ENCODE measurements at places on chromosomes 7 and 10.

- no peak for DNase-seq
These were observed 94.5 kb downstream of the OR13A1 start for GRCh38 chr10:45220931-45221330.

DNA sequence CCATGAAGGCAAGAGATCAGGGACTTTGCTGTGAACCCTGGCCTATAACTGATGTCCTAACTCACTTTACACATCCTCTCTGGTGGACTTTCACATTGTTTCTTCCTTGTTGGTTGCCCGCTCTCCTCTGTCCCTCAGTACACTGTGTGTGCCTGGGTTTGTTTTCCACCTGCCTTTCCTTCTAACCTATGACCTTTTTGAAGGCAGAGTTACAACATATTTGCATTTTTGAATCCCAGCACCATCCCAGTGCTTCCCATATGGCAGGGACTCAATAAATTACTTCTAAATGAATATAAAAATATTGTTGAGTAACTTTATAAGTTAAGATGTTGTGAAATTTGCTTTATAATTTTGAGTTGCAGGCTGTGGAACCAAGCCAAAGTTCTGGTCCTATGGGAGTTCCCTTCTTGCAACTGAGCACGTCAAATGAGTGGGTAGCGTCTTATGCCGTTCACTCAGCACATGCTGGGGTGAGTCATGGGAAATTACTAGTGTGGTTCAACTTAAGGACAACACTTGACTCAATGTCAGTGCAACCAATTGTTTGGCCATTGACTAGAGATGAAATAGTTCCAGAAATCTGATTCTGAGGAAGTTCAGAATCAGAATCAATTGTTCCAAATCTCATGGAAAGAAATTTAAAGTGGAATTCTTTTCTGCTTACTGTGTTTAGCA is 250.9 kb downstream of the TWIST1 start:
- peak; percentile 91 for DNase-seq

- peak; percentile 27 for DNase-seq
These were observed 2.2 kb downstream of the TRIM56 start for GRCh38 chr7:101087334-101088068.

DNA sequence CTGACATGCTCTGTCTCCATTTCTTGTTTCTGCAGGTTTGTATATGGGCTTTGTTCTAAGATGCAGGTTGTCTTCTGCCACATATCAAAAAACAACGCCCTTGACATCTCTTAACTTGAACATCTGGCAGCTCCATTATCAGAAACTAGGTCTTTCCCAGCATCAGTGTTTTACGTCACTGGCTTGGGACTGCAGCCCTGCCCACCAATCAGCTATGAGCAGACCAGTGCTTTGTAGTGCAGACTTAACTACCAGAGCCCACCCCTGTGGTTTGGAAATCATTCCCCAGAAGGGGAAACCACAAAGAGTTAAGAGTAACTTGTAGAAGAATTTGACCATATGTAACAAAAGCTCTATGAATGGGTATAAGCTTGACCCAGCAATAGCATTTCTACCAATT is 132.4 kb downstream of the SEPTIN14 start:
- no peak for DNase-seq

DNA sequence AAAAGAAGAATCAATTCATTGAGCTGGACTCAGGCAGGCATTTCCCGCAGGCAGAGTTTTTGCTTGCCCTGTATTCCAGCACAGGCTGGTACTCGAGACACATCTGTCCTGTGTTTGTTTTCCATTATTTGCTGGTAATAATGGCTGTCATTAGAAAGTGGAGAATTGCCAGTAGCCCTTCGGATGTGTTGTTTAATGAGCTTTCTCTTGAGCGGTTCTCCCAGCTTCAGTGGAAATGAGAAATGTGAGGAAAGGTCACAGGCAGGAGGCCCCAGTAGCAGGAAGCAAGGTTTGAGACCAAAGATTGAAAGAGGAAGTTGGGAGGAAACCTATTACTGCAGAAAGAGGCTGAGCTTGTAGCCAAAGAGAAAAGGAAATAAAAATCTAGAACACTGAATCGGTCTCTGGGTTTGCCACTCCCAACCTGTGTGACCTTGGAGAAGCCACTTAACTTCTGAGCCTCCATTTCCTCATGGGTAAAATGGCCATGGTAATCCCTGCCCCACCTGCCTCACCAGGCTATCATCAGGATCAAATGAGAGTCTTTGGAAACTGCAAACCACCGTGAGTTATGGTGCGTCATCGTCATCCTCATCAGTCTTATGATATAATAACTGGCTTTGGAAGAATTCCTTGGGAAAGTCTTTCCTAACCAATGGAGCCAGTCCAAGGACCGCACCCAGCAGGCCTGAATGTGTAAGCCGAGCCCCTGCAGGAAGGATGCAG is 67.7 kb downstream of the TACR2 start:
- peak; percentile 85 for DNase-seq

DNA sequence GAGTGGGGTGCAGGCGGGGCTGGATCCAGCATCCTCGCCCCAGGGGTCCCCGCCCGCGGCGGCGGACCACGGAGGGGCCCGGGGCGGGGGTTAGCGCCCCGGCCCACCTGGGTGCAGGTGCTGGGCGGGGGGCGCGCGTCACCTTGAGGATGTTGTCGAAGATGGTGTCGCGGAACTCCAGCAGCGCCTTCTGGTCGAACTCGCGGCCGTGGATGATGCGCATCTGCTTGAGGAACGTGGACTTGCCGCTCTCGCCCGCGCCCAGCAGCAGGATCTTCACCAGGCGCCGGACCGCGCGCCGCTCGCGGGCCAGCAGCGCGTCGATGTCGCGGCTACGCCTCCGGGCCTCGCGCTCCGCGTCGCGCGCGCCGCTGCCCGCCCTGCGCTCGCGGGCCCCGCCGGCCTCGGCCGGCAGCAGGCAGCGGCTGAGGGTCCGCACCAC is 376 bp downstream of the GNA12 start:
- DNase-seq = peak; percentile 40

GRCh38 chr10:21087476-21087875 is 190.4 kb upstream of the NEBL start:
- DNase-seq = no peak

GRCh38 chr7:54858008-54858692 is 99.1 kb upstream of the SEC61G start:
- no peak for DNase-seq

DNA sequence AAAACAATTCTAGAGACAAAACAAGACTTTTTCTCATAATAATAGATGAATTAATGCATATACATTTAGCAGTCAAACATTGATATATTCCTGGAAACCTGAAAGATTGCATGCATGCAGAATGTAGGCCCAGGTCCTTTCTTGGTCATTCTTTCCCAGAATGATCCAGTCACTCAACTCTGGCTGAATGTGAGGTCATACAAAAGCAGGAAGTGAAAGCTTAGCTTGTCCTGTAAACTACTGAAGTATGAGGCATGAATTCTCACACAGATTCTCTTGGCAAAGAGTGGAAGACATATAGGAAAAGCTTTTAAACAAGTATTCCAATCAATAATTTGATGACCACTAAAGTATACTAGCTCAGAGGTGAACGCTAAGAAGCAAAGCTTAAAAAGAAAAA is 253.9 kb downstream of the PPP1R3A start:
- DNase-seq = no peak

DNA sequence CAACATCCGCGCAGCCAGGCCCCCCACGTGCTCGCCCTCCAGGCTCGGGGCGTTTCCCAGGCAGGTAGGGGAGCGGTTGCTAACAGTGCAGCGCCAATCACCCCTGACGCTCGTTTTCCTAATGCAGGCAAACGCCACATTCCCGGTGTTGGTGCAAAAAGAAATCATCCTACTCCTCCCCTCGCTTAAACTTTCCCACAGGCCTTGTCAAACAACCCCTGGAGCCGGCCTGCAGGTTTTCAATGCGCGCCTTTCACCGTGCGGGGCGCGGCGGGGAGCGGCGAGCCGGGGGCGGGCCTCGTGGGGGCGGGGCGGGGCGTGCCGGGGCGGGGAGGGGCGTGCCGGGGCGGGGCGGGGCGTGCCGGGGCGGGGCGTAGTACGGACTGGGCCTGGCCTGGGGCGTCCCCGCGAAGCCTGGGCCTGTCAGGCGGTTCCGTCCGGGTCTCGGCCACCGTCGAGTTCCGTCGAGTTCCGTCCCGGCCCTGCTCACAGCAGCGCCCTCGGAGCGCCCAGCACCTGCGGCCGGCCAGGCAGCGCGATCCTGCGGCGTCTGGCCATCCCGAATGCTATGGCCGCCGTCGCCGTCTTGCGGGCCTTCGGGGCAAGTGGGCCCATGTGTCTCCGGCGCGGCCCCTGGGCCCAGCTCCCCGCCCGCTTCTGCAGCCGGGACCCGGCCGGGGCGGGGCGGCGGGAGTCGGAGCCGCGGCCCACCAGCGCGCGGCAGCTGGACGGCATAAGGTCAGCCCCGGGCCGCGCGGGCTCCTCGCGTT is at the start of gene ECHDC3:
ECHDC3 (plus strand) TSS at position 374 of the 770 bp plus-strand sequence; CDS start at position 569, 195 bp downstream.
- peak; percentile 22 for DNase-seq

DNA sequence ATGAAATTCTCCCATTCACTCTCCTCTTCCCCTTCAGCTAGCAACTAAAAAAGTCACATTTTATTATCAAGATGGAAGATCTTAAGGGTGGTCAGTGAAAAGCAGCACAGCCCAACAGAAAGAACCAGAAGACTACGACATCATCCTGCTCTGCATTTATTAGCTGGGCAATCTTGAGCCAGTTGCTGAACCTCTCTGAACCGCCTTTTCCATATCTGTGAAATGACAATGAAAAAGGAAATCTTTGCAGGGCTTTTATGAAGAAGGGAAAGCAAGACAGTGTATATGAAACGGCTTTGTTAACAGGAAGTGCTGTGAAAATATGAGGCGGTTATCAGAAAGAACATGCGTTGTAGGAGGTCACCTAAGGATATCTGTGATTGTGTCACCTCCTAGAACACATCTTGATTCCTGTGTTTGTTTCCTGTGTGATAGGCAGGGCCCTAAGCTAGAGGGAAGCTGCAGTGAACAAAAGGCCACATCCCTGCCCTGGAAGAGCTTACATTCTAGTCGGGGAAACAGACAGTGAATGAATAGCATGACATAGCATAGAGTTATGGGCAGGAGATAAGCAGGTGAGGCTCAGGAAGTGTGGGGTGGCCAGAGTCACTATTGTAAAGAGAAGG is 36.0 kb upstream of the KCNMA1 start:
- no peak for DNase-seq

GRCh38 chr10:1573334-1573969 is 163.9 kb downstream of the ADARB2 start:
- DNase-seq = no peak

- no peak for DNase-seq
These were observed 266.6 kb downstream of the DNAJB9 start for GRCh38 chr7:108836256-108836655.

GRCh38 chr10:117502421-117503243 is 39.9 kb upstream of the EMX2 start:
- DNase-seq = no peak

DNA sequence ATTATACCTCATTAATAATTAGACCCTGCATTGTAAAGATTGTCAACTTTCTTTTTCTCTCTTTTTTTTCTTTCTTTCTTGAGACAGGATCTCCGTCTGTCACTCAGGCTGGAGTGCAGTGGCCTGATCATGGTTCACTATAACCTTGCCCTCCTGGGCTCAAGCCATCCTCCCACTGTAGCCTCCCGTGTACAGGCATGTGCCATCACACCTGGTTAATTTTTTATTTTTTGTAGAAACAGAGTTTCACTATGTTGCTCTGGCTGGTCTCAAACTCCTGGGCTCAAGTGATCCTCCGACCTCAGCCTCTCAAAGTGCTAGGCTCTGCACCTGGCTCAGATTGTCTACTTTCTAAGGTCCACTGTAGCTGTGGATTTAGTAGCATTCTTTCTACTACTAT is 50.7 kb downstream of the MDFIC start:
- DNase-seq = no peak

DNA sequence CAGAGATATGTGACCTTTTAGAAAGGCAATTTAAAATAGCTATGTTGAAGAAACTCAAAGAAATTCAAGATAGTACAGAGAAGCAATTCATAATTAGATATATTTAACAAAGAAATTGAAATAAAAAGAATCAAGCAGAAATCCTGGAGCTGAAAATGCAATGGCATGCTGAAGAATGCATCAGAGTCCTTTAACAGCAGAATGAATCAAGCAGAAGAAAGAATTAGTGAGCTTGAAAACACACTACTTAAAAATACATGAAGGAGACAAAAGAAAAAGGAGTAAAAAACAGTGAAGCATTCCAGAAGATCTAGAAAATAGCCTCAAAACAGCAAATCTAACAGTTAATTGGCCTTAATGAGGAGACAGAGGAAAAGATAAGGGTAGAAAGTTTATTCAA is 20.0 kb downstream of the ZPBP start:
- no peak for DNase-seq

- DNase-seq = peak; percentile 67
These were observed 119.5 kb downstream of the SPDYE5 start for GRCh38 chr7:75611557-75612178.

DNA sequence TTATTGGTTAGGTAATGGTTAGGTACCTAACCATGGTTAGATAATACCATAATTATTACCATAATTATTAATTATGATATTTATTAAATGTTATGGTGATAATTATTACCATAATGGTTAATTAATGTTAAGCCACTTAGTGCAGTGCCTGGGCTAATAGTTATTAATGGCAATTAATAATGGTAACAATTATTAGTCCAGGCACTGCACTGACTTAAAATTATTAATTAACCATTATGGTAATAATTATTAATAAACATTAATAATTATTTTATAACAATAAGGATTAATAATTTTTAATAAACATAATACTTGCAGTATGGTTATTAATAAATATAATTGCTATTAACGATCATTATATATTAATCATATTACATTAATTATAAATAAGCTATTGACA is 604.0 kb downstream of the CALN1 start:
- no peak for DNase-seq

- no peak for DNase-seq
These were observed 94.9 kb downstream of the NKX6-2 start for GRCh38 chr10:132690821-132691610.

GRCh38 chr7:20444030-20444800 is 113.5 kb downstream of the ITGB8 start:
- no peak for DNase-seq

DNA sequence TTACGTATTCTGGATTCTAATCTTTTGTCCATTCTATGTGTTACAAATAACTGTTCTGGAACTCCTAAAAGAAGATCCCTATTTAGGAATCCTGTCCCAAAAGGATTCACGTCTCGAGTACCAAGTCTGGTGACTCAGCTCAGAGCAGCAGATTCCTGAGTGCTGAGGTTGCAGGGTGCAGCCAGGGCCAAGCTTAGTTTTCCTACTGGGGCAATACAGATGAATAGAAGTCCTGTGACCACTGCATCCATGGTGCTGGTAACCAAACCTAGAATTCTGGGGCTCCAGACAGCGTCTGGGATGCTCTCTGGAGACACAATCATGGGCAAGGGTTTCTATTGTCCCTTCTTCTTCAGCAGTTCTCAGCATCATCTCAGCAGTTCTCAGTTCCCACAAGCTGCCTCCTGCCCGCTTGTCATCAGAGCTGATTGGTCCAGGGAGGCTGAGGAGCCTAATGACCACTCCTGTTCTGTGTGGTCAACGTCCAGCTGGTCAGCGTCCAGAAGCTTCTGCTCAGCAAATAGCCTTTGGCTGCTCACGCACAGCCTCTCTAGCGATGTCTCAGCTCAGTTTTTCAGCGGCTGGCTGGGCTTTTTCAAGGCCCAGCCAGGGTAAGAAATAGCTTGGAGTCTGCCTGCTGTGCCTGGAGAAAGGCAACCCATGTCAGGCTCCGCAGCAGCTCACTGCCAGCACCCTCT is 50.4 kb upstream of the C7orf33 start:
- peak; percentile 65 for DNase-seq

GRCh38 chr10:89092981-89093380 is 102.4 kb downstream of the FAS start:
- no peak for DNase-seq
